ENCODE measurements at places on chromosomes 16 and 17. TPM values are rescaled to one million over a fixed set of nuclear protein-coding genes. Genes with fewer than 3 reads are reported as not detected.

DNA sequence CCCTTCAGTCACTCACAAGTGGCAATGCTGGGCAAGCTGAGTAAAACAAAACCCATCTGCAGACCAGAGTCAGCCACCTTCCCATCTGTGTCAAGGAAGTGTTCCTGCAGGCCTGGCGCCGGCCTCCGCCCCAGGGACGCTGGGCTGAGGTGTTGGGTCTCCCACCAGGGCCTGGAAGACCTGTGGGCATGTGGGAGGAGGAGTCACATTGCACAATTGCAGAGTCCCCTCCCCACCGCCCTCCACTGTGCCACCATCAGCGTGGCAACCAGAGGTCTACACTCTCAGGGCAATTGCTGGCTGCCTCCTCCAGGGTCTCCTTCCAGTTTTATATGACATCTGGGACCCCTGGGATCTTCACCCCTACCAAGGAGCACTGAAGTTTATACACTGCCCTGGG lies 3.0 kb upstream of the MYO15A start:
- no peaks in the 10 kb centered on the region for H3K4me1 ChIP-seq
- H3K4me3 ChIP-seq, result no peak overlapping the region
- H3K27ac ChIP-seq, result no peak overlapping the region
- H3K27me3 ChIP-seq, result no peaks in the 10 kb centered on the region

DNA sequence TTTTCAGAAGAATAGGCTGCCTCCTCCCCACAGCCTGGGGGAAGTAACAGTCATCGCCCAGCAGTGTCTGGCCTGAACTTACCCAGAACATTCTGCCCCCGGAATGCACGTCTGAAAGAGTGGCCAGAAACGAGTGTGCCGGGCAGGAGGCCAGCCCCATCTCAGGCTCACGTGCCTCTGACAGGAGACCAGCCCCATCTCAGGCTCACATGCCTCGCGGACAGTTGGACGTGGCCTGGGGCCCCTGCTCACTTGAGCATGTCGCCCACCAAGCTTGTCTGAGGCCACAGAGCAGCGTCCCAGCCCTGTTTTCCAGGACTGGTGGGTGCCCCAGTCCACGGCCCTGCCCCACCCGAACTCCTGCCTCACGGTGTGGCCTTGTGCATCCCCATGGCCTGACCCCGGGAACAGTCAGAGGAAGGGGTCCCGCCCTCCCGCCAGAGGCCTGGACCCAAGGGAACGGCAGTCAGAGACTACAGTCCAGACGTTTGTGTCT lies 16.3 kb upstream of the CDH15 start:
- no peak overlapping the region for H3K4me3 ChIP-seq
- no peak overlapping the region for H3K27ac ChIP-seq

ACE gene
- 0.58 TPM for total RNA-seq

UMOD gene
- total RNA-seq, result not detected

TOM1L2 gene
- total RNA-seq, result 26.9 TPM

DNA sequence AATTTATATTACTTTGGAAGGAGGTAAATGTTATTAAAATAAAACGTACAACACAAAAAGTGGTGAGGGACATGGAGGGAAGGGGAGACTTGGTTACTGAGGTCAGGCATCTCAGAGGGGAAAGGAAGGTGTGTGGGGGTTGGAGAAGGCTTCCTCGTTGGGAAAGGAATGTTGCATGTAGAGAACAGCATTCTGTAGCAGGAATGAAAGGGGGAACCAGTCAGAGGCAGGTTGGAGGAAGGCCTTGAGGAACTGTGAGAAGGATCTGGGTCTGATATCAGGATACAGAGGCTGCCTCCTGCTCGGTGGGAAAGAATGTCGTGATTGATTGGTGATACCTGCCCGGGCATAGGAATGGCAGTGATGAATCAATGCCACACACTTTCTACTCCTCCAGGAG lies 103.3 kb upstream of the ZFHX3 start:
- peaks cover 18% of the 10 kb centered on the region for H3K27me3 ChIP-seq
- H3K4me3 ChIP-seq, result no peak overlapping the region
- DNase-seq, result no peak
- no peak overlapping the region for H3K27ac ChIP-seq
- H3K4me1 ChIP-seq, result no peaks in the 10 kb centered on the region
- H3K36me3 ChIP-seq, result no peaks in the 10 kb centered on the region

SULT1A4 gene
- total RNA-seq, result 1.4 TPM

- H3K27me3 ChIP-seq, result peaks cover 37% of the 10 kb centered on the region
- peaks cover 4% of the 10 kb centered on the region for H3K4me1 ChIP-seq
- no peak overlapping the region for H3K4me3 ChIP-seq
- no peak for DNase-seq
- no peak overlapping the region for H3K27ac ChIP-seq
Measured at GRCh38 chr16:52545222-52545897, 1.6 kb downstream of the TOX3 start.

CDC6 gene
- 86.2 TPM for total RNA-seq

CCL23 gene
- total RNA-seq, result not detected

CCL7 gene
- not detected for total RNA-seq

CPHXL2 gene
- total RNA-seq, result not detected

DLG4 gene
- 16.7 TPM for total RNA-seq

C17orf113 gene
- total RNA-seq, result 1.3 TPM

DNA sequence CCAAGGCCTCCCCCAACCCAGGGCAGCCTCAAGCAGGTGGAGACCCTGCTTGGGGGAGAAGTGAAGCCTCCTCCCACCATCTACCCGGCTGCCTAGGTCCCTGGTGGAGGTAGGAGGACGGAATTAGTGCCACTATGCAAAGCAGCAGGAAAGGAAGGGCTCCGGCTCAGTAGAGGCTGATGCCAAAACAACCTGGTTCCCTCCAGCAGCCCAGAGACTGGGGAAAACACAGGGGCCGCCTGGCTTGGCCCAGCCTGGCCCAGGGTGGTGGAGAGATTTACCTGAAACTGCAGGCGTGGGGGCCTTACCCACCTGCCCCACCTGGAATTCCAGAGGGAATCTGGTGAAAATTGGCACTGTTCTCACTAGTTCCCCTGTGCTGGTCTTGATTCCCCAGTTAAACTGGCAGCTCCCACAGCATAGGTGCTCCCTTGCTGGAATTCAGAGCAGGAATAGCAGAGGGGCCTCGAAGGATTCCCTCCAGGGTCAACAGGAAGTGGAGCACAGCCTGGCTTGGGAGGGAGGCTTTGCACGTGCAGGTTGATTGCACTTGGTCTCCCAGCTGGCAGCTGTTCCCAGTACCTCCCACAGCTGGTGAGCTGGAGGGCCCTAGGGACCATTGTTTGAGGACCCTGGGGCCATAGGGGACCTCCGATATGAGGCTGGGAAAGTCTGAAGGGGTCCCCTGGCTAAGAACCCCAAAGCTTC lies 4.5 kb downstream of the CD79B start:
- H3K27me3 ChIP-seq, result no peaks in the 10 kb centered on the region
- no peak overlapping the region for H3K27ac ChIP-seq
- H3K4me3 ChIP-seq, result no peak overlapping the region
- no peak for DNase-seq
- peaks cover 21% of the 10 kb centered on the region for H3K4me1 ChIP-seq
- H3K36me3 ChIP-seq, result no peaks in the 10 kb centered on the region

- peaks cover 54% of the 10 kb centered on the region for H3K4me1 ChIP-seq
- H3K27me3 ChIP-seq, result no peaks in the 10 kb centered on the region
- H3K27ac ChIP-seq, result no peak overlapping the region
- no peak for DNase-seq
Measured at GRCh38 chr16:85794696-85795095, 4.6 kb downstream of the EMC8 start.
